Fibroblast of lung (primary cell): ENCODE measurements at places on chromosomes 11 and 22. TPM values are rescaled to one million over a fixed set of nuclear protein-coding genes. Genes with fewer than 3 reads are reported as not detected.

DNA sequence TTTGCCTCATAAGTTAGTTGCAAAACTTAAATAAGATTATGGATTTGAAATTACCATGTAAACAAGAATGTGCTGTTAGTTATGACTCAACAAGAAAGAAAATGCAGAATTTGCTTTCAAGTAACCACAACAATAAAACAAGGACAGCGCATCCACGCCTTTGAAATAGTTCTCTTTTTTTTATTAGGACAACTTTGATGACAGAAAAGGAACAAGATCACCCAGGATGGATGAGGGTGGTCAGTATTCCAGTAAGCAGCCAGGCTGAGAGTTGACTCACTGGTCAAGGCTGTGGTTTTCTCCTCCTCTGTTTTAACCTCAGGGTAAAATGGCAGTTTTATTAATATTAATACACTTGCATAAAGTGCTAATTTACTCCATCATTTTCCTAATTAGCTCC is 544.4 kb downstream of the OPCML start:
- DNase-seq, result peak; percentile 83
- no peak overlapping the region for H3K27ac ChIP-seq
- H3K27me3 ChIP-seq, result no peaks in the 10 kb centered on the region

GRCh38 chr22:39094717-39095389 is 2.2 kb upstream of the APOBEC3H start:
- no peak overlapping the region for H3K27ac ChIP-seq
- H3K4me1 ChIP-seq, result no peaks in the 10 kb centered on the region
- H3K4me3 ChIP-seq, result no peak overlapping the region
- no peaks in the 10 kb centered on the region for H3K36me3 ChIP-seq
- DNase-seq, result no peak
- H3K27me3 ChIP-seq, result peaks cover 6% of the 10 kb centered on the region

DNA sequence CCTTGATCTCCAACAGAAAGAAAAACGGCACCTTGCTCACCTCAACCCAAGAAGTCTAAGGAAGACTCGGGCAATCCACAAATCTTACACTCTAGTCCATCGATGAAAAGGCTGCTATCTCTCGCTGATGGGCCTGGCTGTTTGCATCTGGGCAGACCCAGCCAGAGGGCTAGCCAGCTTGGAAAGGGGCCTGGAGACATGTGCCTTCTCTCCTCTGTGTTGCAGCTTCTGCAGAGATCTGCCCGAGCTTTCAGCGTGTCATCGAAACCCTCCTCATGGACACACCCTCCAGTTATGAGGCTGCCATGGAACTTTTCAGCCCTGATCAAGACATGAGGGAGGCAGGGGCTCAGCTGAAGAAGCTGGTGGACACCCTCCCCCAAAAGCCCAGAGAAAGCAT is 3.2 kb downstream of the SCGB1A1 start:
- H3K27ac ChIP-seq, result no peak overlapping the region
- no peak overlapping the region for H3K4me3 ChIP-seq
- no peak for DNase-seq
- no peaks in the 10 kb centered on the region for H3K4me1 ChIP-seq
- H3K27me3 ChIP-seq, result no peaks in the 10 kb centered on the region

MIOX gene
- under 0.01 and 0.17 TPM in 2 replicates for total RNA-seq

CSF2RB gene
- total RNA-seq, result not detected in 2 replicates

SERHL2 gene
- total RNA-seq, result 3.3 and 4.6 TPM in 2 replicates

- H3K4me3 ChIP-seq, result no peak overlapping the region
- no peak for DNase-seq
- H3K27ac ChIP-seq, result no peak overlapping the region
These were observed 17.7 kb downstream of the APLP2 start for GRCh38 chr11:130087294-130087926.

GRCh38 chr22:29117799-29118477 is 45.1 kb downstream of the KREMEN1 start:
- no peaks in the 10 kb centered on the region for H3K4me1 ChIP-seq
- DNase-seq, result peak; percentile 28
- no peaks in the 10 kb centered on the region for H3K27me3 ChIP-seq
- no peak overlapping the region for H3K4me3 ChIP-seq
- H3K36me3 ChIP-seq, result no peaks in the 10 kb centered on the region
- H3K27ac ChIP-seq, result no peak overlapping the region

SMIM38 gene
- total RNA-seq, result 0.33 and 0.51 TPM in 2 replicates

DNA sequence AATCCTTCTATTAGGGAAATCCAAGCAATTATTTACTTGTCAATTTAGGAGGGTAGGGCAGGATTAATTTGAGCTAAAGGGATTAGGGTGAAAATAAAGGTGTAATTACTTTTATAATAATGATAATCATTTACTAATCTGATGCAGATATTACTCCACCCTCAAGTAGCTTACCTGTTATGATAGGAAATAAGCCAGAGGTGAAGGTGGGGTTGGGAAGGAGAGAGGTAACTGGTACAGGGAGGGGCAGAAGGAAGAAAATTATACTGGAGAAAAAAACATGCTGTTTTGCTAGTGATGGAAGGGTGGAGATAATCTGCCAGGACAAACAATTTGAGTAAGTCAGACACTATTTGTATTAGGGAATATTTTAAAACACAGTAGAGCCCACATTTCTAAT is 157.7 kb downstream of the BARX2 start:
- H3K27ac ChIP-seq, result no peak overlapping the region
- H3K4me1 ChIP-seq, result no peaks in the 10 kb centered on the region
- H3K4me3 ChIP-seq, result no peak overlapping the region

ROBO3 gene
- total RNA-seq, result 11.6 and 25.4 TPM in 2 replicates

DNA sequence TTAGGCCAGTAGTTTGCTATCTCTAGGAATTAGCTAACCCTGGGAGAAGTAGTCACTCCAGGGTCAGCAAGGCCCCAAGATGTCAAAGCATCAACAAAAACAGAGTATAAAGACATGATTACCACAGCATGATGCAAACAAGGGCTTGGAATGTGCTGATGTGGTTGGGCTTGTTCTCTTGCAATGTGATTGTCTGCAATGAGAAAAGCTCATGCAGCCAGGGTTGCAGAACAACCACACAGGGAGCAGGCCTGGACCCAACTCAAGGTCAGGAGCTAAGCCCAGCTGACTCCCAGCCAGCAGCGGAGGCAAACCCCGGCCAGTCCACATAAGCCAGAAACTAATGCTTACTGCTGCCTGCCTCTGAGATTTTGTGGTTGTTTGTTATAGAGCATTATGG is 132.4 kb upstream of the ZC3H12C start:
- H3K27me3 ChIP-seq, result no peaks in the 10 kb centered on the region
- no peaks in the 10 kb centered on the region for H3K4me1 ChIP-seq
- H3K27ac ChIP-seq, result no peak overlapping the region
- H3K36me3 ChIP-seq, result no peaks in the 10 kb centered on the region
- no peak overlapping the region for H3K4me3 ChIP-seq

GRCh38 chr11:124876818-124877630 is 11.8 kb downstream of the ROBO3 start:
- peaks cover 13% of the 10 kb centered on the region for H3K27me3 ChIP-seq
- H3K27ac ChIP-seq, result peak overlapping the region; percentile 98
- H3K4me1 ChIP-seq, result peaks cover 2% of the 10 kb centered on the region
- H3K4me3 ChIP-seq, result peak overlapping the region; percentile 68
- no peak for DNase-seq

- no peaks in the 10 kb centered on the region for H3K36me3 ChIP-seq
- no peaks in the 10 kb centered on the region for H3K4me1 ChIP-seq
These were observed 567.9 kb upstream of the CADM1 start for GRCh38 chr11:116072133-116072532.

GRCh38 chr11:116862951-116863350 is 25.5 kb upstream of the APOA1 start:
- DNase-seq, result no peak
- peaks cover 18% of the 10 kb centered on the region for H3K36me3 ChIP-seq
- H3K27ac ChIP-seq, result no peak overlapping the region
- no peaks in the 10 kb centered on the region for H3K27me3 ChIP-seq
- H3K4me1 ChIP-seq, result no peaks in the 10 kb centered on the region
- no peak overlapping the region for H3K4me3 ChIP-seq

GRCh38 chr22:44931077-44931540 is 78.7 kb downstream of the PHF21B start:
- no peak overlapping the region for H3K4me3 ChIP-seq
- H3K27ac ChIP-seq, result no peak overlapping the region
- no peaks in the 10 kb centered on the region for H3K36me3 ChIP-seq

PDE3B gene
- total RNA-seq, result 9.2 and 11.2 TPM in 2 replicates

DNA sequence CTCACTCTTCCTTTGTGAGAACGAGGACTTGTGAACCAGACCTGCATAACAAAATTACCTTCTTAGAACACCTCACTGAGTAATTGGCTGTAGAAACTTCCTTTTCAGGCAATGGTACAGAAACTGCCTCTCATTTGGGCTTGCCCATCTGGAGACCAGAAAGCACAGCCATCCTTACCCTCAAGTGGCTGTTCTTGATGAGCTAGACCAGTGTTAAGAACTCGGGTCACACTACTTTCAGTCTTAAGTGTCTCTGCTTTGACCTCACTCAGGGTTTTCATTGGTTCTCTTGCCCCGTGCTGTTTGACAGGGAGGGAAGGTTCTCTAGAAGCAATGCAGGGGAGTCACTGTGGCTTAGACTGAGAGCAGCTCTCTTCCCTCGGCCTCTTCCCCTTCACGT is 29.3 kb downstream of the NAT10 start:
- no peaks in the 10 kb centered on the region for H3K4me1 ChIP-seq
- no peak overlapping the region for H3K27ac ChIP-seq
- H3K36me3 ChIP-seq, result peaks cover 30% of the 10 kb centered on the region

DBX1 gene
- not detected in 2 replicates for total RNA-seq
